ENCODE measurements at places on chromosomes 5 and 9. TPM values are rescaled to one million over a fixed set of nuclear protein-coding genes. Genes with fewer than 3 reads are reported as not detected.

The SLC34A1 gene
- not detected for polyA plus RNA-seq

The CBY3 gene
- polyA plus RNA-seq, result 0.55 TPM

The MELK gene
- 32.1 TPM for polyA plus RNA-seq

The PCDHB4 gene
- 2.2 TPM for polyA plus RNA-seq

GRCh38 chr5:174731214-174732035 is 7.0 kb downstream of the MSX2 start:
- DNase-seq, result no peak

- DNase-seq, result no peak
These were observed 612 bp upstream of the ATG10 start for GRCh38 chr5:81971111-81971711.

DNA sequence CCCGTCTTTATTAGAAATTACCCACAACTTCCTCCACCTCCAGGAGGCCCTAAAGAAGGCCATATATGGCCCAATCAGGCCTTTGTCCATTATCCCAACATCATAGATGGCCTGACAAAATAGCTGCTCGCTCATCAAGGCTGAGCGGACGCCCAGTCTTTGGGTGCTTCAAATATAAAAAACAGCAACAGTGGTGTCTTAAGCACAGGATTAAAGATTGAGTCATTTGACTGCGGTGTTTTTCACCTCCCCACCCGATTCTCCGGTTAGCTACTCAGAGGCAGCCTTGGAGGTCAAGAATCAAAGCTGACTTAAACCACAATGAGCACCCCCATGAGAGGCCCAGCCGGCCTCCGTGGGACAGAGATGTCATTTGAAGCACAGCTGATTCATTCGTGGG is 18.8 kb downstream of the S1PR3 start:
- DNase-seq, result no peak

GRCh38 chr9:134286471-134287245 is 39.6 kb upstream of the RXRA start:
- DNase-seq, result no peak

- no peak for DNase-seq
These were observed at the start of gene F2RL2 for GRCh38 chr5:76622973-76623596. F2RL2 (minus strand) TSS chr5:76623403; CDS start chr5:76623230, 173 bp downstream.

DNA sequence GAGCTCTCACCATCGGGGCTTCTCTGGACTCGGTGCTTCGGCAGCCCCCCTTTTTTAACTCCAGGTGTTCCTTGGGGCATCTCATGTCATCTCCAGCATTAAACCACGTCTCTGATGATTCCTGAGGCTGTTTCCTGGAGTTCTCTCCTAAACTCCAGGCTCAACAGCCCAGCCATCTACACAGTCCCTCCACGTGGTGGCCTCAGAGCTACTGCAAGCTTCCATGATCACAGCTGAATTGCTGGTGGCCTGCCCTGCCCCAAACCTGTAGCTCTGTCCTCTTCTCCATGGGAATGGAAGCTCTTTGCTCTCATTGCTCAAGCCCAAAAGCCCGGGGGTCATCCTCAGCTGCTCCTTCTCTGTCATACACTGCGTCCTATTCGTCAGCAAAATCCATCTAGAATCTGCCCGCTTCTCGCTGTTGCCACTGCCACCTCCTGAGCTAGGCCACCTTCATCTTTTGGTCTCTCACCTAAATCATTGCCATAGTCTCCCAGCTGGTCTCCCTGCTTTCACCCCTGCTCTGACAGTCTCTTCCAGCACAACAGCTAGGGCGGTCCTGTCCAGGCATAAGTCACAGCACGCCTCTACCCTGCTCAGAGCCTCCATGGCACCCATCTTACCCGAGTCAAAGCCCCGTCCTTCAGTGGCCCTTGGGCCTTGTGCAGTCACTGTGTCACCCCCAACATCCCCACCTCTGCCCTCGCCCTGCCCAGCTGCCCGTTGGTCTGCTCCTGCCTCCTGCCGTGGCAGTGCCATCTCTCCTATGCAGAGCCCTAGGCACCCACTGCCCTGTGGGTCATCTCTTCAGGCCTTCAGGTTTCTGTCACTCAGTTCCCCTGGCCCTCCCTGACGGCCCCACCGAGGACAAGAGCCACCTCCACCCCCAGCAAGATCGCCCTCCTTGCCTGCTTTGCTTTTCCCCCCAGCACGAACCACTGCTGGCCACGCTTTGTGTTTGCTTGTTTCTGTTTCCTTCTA is 6.4 kb downstream of the B4GALT7 start:
- no peak for DNase-seq

- DNase-seq, result no peak
These were observed 397.5 kb downstream of the HTR1A start for GRCh38 chr5:63564789-63565188.

DNA sequence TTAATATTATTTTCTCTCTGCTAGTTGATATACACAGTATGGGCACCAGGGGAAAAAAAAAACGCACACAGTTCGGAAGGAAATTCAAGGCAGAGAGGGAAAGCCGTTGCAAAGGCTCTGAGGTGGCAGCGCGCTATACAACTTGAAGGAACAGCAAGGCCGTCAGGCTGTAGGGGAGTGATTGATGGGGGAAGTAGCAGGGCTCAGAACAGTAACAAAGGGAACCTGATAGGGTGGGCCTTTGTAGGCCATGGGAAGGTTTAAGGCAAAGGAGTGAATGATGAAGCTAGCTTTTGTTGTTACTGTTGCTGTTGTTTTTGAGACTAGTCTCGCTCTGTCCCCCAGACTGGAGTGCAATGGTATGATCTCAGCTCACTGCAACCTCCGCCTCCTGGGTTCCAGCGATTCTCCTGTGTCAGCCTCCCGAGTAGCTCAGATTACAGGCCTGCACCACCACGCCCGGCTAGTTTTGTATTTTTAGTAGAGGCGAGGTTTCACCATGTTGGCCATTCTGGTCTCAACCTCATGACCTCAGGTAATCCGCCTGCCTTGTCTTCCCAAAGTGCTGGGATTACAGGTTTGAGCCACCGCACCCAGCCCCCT is 27.0 kb downstream of the AQP7 start:
- no peak for DNase-seq

DNA sequence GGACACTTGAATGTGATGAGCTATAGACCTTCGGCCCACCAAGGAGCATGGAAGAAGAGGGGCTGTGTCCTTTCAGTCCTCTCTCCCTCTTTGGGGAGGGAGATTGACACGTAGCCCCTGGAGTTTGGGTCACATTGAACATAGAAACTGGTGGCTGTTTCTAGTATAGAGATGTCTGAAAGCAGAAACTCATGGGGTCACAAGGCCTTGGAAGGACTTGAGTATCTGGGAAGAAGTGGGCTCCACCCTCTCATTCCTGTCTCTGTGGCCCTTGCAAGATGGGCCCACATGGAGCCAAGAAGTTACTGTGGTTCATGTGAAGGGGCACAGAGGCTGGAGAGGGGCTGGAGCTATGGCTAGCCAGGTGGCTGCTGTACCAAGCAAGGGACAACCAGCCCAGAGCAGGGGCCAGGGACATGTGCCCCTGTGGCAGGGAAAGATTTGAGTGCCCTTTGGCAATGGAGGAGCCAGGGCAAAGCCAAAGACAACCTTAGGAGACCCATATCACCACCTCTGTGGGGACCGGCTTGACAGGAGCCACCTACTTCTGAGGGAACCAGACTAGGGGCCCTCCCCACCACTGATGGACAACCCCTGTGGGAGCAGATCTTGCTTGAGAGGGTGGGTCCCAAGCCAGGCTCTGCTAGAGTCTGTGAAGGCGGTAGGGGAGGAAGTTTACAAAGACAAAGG is 12.8 kb upstream of the ANGPTL2 start:
- DNase-seq, result no peak

DNA sequence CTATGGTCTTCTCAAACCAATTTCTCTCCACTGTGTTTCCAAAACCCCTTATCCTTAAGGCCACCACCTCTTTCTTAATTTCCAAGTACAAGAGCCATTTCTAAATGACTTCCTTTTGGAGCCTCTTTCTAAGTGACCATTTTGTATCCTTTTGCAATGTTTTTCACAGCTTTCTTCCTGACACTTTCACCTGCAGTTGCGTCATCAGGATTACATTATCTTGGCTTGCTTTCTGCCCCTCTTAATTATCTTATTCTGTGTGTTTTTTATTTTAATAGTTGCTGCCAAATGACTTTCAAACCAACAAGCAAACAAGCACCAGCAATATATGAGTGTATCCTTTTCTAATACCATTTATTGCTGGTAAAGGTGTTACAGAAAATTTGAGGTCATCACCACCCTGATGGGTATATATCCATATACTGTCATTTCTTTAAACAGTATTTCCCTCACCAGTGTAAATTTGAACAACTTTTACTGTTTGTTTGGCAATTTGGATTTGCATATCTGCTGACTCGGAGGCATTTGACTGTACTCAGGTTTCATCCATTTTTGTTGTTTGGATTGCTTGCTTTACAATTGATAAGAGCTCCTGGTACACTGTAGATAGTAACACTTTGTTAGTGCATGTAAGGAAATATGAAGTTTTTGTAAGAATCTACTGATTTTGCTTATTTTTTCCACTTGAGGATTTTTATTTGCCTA is 5.4 kb upstream of the ANXA1 start:
- DNase-seq, result no peak

DNA sequence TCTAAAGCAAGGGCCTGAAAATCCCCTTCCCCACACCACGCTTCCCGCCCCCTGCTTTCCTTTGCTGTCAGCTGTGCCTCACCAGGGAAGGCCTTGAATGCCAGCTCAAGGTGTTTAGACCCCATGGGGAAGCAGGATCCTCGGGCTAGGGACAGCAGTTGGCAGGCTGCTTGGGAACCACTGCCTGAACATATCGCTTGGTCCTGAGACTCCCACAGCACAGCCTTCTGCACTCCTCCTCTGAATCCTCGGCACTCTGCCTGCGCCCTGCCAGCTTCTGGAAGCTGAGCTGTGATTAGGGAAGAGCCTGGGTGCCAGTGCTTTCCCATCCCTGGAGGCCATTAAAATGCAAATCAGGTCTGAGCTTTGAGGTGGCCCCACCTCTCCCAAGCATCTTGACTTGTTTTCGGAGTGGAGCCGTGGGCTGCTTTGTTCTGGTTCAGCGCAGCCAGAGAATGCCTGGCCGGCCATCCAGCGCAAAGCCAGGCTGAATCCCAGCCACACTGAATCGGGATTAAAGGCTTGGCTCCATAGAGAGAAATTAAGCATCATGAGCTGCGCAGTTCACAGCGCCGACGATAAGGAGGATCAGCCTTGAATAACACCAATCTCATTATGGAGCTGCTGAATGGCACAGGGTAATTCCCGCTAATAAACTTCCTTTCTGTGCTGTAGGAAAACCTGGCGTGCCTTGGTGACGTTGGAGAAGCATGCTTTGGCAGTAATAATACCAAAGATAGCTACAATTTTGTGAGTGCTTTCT is 40.0 kb downstream of the AMBP start:
- no peak for DNase-seq

- no peak for DNase-seq
These were observed 89.4 kb downstream of the CDKN2A start for GRCh38 chr9:21904776-21905175.

GRCh38 chr5:65009207-65009606 is 240.5 kb downstream of the CWC27 start:
- DNase-seq, result no peak

Data from left lung (tissue), 14 donors.